ENCODE measurements at places on chromosomes 2 and 18. TPM values are rescaled to one million over a fixed set of nuclear protein-coding genes. Genes with fewer than 3 reads are reported as not detected.

DNA sequence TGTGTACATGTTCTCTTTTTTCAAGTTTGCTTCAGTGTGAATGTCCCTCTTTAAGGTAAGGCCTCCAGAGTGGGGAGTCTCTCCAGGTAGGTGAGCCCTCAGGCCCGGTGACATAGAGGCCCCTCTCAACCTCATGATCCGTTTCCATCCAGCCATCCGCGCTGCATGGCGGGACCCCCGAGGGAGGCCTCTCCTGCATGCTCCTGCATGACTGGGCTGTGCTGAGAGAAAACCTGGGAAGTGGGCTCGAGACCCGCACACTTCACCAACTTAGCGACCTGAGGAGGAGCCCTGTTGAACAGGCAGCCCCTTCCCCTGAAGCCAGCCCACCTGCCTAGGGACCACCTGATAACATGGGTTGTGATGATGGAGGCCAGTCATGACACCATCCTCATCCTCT lies 131.3 kb upstream of the EPAS1 start:
- no peak for DNase-seq

GRCh38 chr2:57941816-57942215 lies 104.8 kb upstream of the VRK2 start:
- DNase-seq = no peak

Gene FAM110C
- total RNA-seq = 13.2 TPM

Gene SPATA3
- total RNA-seq = not detected

Gene TM4SF20
- not detected for total RNA-seq

DNA sequence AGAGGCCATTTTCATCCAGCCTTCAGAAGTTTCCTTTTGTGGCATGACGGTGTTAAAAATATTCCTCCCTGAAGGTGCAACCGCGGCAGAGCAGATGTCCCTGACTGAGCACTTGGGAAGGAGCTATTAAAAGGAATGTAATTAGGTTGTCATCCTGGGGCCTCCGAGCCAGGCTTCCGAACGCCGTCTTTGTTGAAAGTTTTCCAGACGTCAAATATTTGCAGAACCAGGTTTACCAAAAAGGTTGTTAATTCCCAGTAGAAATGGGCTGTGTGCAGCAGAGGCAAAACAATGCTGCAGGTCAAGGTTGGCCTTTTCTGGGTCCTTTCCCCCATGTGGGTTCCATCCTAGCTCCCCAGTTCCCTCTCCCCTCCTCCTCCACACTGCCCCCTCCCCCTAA lies 110.0 kb upstream of the STPG4 start:
- DNase-seq = no peak

GRCh38 chr2:98815795-98816194 lies 84.9 kb upstream of the MGAT4A start:
- no peak for DNase-seq

- no peak for DNase-seq
Observed at GRCh38 chr2:137938204-137938603, 26.1 kb upstream of the HNMT start.

DNA sequence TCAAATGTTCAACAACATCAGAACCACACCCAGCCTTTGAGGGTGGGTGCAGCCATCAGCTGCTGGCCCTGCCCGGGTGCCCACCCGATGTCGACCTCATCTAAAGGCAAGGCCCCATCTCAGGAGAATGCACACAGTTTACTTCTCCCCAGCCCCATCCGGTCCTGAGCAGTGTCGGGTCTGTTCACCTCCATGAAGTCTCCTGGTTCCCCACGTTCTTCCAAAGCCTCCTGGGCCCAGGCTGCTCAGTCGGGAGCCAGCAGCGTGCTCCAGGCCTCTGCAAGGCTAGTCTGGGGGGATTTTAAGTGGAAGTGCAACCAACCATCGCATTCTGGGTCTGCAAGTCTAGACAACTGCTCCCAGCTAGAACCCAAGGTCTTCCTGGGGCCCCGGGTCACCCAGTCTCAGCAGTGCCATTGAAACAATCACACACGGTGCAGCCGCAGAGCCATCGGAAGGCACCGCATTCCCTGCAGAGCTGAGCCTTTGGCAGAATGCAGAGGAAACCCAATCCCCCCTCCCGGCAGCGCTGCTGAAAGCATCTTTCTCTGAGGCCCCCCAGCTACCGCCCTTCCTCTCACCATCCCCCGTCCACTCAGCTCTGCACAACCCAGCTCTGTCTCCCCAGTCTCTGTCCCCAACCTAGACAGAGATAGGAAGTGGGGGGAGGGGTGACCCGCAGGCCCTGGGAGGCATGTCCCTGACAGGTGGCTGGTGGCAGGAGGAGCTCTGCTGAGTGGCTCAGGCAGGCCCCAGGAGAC lies 8.5 kb downstream of the ESPNL start:
- DNase-seq = no peak

Data from H1 (cell line).